Stimulated activated CD4-positive, alpha-beta T cell treated with anti-CD3 and anti-CD28 coated beads, Interleukin-2, amount 100 ng/mL, for 24 hours (primary cell): ENCODE measurements at places on chromosomes 1 and 21.

- no peak for DNase-seq
Measured at GRCh38 chr1:82466891-82467290, 666.2 kb downstream of the ADGRL2 start.

DNA sequence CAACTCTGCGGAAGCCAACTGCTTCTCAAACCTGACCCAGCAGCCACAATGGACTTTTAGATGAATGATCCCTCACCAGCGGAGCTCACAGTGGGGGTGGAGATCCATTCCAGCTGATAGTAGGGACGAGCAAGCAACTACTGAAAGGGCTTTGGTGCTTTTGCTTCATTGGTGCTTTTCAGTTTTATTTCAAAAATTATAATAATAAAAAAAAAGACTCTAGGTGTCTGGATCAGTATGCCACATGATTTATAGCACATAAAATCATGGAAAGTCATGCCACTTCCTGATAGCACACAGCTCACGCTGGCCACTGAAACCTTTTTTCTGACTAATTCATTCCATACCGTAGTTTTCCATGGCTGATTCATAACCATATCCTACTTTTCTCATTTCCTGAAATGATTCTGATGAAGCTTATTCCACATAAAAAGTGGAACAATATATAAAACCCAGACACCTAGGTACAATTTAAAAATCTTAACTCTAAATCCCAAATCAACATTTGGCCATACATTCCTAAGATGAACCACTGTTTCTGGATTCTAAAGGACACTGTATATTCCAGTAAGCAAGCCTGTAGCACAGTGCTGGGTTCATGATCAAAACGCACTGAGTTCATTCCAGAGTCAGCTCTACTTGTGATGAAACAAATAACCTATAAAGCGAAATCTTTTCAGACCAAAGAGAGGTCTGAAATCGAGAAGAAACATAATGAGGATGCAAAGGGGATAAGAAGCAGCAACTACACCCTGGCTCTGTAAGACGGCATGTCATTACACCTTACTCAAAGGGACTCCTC, 41.3 kb upstream of the KCNE1 start:
- DNase-seq: no peak

DNA sequence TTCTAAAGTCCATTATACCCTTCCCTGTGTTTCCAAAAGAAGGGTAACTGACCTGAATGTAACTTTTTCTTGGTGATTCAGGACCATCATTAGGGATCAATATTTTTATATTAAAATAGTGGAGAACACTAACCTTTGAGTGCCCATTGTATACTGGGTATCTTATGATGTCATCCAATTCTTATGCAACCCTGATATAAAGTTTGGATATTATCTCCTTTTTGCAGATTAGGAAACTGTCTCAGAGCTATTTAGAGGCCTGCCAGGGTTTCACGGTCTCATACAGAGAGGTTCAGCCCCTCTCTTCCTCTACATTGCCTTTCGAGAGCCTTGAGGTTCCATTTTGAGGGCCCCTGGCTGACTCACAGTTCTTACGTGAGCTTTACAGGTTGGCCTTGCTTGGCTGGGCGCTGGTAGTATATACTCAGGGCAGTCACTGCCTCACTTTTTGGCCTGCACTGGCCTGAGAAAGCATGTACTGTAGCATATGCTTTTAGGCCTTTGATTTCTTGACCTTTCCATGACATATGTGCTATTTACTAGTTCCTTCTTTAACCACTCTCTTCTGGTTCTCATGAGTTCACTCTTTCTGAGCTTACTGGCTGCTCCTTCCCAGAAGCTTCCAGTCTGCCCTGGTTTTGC, 15.7 kb upstream of the FOXO6 start:
- no peak for DNase-seq

GRCh38 chr1:206734499-206735142, 36.0 kb upstream of the IL19 start:
- DNase-seq: peak; percentile 91

GRCh38 chr1:108556066-108556465, 3.8 kb upstream of the EEIG2 start:
- DNase-seq: no peak

GRCh38 chr1:41537251-41537650, 52.8 kb upstream of the EDN2 start:
- DNase-seq: no peak

DNA sequence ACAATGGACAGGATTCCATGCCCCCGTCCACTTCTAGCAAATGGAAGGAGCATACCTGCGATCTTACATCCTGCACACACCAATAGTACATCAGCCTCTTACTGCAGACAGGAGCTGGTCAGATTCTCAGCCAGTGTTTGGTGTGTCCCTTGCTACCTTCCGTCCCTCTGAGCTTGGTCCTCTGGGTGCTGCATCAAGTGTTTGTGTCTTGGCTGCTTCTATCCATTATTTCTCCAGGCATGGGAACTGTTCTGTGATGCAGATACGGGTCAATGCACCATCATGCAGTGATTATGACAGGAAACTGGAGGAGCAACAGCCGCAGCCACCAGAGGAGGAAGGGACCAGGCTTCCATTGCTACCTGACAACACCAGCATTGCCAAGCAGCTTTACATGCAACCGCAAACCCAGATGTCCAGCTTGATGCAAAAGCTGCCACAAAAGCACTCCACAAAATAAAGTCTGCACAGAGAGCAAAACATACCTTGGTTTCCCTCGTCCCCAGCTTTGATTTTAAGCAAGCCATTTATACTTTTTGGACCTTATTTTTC, 21.9 kb upstream of the OVAAL start:
- no peak for DNase-seq

DNA sequence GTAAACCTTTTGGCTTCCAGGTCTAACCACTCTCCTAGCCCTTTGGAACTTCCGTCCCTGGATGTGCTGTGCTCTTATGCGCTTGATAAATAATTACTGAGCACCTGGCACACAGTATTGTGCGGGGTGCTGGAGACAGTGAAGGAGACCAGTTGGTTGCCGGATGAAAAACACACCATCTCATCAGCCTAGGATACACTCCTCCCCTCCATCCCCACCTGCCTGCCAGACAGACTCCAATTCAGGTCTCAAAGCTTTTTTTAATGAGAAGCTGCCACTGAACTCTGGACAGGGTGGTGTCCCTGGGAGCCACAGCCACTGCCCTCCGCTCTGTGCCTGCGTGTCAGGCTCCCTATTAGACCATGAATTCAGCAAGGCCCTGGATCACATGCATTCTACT, 9.2 kb downstream of the GNB1 start:
- no peak for DNase-seq

DNA sequence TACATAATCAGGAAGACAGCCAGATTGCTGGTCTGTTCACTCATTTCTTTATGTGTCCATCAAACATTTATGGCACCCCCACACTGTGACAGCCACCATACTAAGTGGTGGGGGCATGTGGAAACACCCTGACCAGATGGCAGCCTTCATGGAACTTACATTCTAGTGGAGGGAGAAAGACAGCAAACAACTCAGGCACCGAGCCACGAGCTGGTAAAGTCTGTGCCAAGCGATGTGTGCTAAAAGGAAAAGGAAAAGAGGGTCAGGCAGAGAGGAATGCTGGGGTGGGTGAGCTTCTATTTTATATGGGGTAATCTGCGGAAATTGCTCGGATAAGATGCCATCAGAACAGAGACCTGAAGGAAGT, 33.2 kb upstream of the CD2 start:
- DNase-seq: no peak

DNA sequence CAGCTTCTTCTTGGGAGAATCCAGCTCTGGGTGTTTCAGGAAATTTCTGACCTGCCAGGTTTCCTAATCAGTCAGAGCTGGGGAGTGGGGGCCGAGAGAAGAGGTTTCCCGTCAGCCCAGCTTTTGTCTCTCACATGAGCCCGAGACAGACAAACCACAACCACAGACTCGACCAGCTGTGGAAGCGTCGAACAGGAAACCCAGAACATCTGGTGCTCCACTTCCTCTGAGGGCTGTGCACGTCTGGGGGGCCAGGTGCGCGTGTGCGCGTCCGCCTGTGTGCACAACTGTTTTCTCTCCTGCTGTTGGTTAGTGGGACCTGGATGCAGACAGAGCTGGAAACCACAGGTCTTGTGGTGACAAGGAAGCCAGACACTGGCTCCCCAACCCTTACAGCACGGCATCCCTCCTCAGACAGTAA, 113.0 kb upstream of the SLC25A33 start:
- DNase-seq: peak; percentile 73

- no peak for DNase-seq
Measured at GRCh38 chr1:56249234-56249633, 330.1 kb downstream of the PLPP3 start.

GRCh38 chr1:156898161-156898566, 4.6 kb downstream of the PEAR1 start:
- no peak for DNase-seq

DNA sequence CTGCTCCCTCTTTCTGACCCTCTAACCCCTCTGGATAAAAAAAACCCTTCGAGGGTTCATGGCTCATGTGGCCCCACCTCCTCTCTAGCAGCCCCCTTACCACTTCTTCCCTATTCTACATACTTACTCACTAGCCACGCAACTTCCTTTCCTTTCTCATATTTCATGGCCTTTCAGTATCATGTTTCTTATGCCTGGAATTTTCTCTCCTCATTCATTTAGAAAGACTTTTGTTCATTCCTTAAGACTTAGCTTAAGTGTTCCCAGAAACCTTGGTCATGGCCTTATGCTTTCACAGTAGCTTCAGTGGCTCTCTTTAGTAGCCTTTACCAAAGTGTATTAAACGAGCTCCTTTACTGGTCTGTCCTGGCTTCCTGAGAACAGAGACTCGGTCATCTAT, 6.1 kb downstream of the ACP6 start:
- DNase-seq: no peak

DNA sequence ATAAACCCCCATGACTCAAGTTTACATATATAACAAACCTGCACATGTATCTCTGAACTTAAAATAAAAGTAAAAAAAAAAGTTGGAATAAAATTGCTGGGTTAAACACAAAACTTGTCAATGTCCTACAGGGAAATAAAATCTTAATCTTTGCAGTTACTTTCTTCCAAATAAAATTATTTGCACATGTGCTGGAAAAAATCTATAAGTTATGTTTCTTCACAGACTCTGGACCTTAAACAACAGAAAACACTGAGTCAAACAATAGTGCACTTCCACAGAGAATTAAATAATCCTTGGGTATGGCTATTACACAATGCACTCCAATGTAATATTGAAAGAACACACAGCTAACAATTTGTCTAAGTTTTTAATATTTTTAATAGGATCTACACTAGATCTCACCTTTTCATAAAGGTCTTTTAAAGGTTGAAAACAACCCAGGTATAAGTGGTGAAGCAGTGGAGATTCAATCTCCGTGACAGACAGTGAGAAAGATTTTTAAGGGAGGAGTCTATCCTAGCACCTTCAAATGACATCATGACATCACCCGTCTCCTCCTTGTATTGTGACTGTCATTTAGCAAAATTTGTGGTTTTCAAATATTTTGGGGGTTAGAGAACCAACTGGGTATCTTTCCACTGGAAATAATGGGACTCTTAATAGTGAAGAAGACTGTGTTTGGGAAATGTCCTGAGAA, 25.2 kb upstream of the FGGY start:
- DNase-seq: no peak

DNA sequence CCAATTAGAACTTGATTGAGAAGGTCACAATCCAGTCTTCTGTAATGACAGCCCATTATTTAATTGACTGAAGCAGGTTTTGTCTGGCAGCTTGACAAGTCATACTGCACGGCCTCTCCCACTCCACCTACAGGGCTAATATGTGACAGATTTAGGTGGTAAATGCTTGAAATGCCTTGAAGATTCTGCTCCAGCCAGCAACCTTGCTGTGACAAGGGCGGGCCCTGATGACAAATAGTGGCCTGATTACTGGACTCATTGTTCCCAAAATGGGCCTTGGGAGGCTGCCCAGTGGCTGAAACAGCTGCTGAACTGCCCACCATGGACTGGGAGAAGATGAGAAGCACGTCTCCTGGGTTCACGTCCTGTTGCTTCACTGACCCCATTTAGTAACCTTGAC, 30.0 kb upstream of the CRNN start:
- no peak for DNase-seq

DNA sequence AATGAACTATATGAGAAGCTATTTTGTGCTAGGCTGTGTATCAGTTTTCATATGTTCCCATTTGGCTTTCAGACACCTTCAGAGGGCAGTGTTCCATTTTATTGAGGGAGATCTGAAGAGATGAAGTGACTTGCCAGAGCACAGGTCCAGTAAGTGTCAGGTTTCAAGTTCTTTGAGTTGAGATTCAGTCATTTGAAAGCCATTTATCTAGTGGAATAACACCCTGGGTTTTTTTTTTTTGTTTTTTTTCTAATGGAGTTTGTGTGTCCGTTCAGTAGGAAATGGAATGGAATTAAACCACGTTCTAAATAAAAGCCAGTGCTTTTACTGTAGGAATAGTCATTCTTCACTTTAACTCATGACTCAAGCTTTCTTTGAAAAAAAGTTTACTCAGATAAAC, 652.9 kb upstream of the USP24 start:
- no peak for DNase-seq

GRCh38 chr1:10724511-10724910, 71.9 kb downstream of the CASZ1 start:
- DNase-seq: no peak

DNA sequence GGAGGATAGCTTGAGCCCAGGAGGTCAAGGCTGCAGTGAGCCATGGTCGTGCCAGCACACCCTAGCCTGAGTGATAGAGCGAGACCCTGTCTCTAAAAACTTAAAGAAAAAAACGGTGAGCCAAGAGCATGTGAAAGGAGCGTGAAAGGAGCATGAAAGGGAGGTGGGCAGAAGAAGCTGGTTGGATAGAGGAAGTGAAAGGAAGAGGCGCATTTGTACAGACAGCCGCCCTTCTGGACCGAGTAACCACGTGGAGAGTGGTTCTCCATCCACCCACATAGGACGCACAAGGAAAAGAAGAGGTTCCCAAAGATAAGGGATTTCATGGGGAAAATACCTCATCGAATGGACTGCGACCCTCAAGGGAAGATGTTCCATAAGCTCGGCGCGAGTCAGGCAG, 60.4 kb upstream of the IFNAR2 start:
- DNase-seq: no peak

- DNase-seq: no peak
Measured at GRCh38 chr1:46672696-46673095, 1.0 kb downstream of the TEX38 start.

DNA sequence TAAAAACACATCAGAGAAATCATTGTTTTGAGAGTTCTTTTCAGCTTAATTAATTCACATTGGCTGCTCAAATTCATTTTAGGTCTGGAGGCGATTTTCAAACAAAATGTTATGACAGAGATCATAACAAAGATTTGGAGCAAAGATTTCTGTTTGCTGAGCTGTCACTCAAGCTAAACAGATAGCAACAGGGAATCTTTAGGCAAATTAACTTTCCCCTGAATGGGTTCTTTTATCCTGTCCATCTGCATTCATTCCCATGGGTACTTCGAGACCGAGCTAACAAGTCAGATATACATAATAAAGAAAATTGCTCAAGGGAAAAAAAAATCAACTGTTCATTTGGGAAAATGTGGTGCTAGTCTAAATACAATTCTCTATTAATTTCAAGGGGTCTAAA, 30.2 kb upstream of the CA6 start:
- DNase-seq: no peak

- DNase-seq: no peak
Measured at GRCh38 chr1:166789286-166789685, 50.0 kb upstream of the POGK start.
